SW480 (cell line): ENCODE measurements at places on chromosomes 12 and 14.

DNA sequence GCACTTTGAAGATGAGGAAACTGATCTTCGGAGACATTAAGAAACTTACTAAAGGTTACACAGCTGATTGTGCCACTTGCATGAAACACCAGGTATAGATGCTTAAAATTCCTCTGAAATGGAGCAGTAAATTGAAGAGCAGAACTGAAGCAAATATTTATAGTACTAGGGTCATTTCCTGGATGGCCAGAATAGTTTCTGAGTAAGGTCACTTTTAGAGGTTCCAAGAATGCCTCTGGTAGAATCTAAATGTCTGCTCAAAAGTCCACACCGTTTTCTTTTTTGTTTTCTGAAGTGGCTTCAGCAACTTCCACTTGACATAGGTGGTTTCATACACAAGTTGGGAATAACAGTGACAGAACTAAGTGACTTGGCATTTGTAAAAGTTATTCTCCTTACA, 19.4 kb downstream of the TPH2 start:
- DNase-seq = no peak

GRCh38 chr12:5243014-5243413, 188.9 kb upstream of the NTF3 start:
- no peak for DNase-seq

DNA sequence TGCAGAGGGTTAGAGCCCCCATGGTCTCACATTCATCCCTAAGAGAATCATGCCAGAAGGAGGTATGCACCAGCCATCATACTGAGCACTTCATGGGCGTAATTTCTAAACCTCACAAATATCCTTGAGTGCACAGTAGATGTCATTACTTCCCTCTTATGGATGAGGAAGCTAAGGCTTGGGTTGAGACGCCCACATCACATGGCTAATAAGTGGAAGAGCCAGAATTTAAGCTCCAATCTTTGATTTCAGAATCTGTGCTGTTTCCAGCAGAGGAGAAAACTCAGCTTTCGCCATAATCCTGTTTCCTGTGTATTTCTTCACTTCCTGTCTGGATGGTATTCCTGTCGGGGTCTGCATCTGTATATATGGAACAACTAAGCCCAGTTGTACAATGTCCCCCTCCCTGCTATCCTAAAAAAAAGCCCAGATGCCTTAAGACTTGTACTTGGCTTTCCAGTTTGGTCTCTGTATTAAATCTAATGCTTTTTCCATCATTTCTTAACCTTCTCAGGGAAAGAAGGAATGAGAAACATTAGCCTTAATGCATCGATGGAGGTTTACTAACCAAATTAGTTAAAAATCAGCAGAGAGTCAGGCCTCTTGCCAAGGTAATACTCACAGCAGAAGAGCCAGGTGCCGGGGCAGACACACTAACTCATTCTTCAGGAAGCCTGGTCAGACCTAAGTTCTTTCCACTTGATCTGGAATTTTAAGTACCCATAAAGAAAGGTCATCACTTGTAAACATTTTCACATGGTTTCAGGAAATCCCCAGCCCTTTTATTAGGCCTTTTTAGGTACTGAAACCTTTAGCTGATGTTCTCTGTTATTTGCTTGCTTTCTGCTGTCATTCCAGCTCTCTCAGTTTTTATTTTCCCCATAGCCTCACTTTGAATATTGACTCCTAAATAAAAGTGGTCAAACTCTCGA, 5.3 kb downstream of the ISCU start:
- DNase-seq = no peak

DNA sequence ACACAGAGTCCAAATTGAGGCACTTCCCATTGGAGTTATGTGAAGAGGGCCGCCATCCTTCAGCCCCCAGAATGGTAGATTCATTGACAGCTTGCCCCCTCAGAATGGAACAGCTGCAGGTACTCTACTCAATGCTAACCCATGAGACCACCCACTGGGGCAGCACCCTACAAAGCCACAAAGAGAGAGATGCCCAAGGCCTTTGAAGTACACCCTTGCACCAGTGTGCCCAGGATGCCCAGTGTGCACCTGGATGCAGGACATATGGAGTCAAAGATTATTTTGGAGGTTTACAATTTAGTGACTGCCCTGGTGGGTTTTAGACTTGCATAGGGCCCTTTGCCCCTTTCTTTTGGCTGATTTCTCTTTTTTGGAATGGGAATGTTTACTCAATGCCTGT, 933.9 kb downstream of the SLC16A7 start:
- no peak for DNase-seq

- DNase-seq = peak; percentile 13
Observed at GRCh38 chr12:102478405-102479098, 1.8 kb downstream of the IGF1 start.

DNA sequence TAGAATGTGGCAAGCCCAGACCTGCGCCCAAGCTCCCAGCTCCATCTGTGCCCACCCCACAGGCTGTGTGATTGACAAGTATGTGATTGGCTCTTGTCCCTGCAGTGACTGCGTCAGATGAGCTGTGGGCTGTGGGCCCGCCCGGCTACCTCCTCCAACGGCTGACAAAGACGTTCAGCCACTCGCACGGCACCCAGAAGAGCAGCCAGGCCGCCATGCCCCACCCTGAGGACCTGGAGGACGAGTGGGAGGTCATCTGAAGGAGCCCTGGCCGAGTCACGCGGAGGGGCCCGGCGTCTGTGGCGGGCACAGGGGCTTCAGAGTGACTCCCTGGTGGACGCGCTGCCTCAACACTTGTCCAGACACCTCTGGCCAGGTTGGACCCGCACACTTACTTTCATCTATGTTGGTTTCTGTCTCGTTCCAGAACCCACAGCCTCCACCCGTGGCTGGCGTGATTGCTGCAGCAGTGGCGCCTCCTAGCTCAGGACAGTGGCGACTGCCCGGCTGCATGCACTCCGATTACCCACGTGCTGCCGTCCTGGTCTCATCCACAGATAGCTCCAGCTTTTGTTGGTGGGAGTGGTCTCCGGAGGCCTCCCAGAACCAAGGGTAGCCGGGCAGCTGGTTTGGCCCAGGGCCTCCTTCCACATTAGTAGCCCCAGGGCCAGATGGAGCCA, 11.4 kb downstream of the ANKRD9 start:
- no peak for DNase-seq

- DNase-seq = no peak
Observed at GRCh38 chr12:70319605-70320004, 46.5 kb upstream of the KCNMB4 start.

DNA sequence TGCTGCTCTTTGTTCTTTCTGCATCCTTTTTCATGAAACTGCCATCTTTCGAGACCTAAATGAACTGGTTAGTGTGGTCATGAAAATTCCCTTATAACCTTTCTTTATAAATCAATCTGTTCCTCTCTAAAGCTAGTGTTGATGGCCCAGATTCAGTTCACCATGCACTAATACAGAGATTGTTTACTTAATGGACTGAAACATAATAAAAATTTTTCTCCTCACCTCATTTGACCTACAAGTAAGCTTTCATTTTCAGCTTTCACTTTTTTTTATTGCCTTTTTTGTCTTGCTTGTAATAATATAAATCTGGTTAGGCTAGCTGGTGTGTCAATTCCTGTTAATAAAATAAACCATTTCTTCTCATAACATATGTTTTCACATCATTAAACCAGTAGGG, 183.8 kb downstream of the CCDC59 start:
- no peak for DNase-seq

GRCh38 chr14:24705840-24706239, 71.8 kb upstream of the GZMB start:
- no peak for DNase-seq

- DNase-seq = no peak
Observed at GRCh38 chr12:12521044-12521485, 41.6 kb downstream of the DUSP16 start.

GRCh38 chr12:123531091-123531490, 2.4 kb downstream of the RILPL1 start:
- DNase-seq = no peak

DNA sequence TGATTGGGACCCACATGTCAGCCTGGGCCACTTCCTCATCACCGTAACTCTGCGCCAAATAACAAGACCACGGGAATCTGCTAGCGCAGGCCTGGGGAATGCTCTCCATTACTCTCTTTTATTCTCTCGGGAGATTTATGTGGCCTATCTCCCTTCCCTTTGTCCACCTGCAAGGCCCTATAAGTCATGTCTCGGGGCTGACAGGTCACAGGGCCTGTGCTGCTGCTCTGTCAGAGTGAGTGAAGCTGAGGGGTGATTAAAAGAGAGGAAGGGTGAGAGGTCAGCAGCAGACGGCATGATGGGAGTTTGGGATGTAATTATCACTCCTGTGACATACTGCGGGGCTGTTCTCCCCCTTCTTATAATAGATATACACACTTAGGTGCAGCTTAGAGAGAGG, 26.2 kb upstream of the GPATCH2L start:
- no peak for DNase-seq

DNA sequence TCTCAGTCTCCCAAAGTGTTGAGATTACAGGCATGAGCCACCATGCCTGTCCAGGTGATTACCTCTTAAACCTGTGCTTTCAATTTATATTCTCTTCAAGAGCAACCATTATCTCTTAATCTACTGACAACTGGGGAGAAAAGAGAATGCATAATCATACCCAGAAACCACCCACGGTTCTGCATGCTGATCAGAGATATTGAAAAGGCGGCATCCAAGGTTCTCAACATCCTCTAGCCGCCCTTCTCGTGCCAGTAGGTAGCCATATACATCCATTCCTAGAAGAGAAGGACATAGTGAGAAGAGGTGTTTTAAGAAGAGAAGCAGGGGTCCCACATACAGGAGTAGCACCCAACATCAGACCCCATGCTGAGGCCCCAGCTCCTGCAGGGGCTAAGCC, 20.8 kb downstream of the ANAPC7 start:
- no peak for DNase-seq

DNA sequence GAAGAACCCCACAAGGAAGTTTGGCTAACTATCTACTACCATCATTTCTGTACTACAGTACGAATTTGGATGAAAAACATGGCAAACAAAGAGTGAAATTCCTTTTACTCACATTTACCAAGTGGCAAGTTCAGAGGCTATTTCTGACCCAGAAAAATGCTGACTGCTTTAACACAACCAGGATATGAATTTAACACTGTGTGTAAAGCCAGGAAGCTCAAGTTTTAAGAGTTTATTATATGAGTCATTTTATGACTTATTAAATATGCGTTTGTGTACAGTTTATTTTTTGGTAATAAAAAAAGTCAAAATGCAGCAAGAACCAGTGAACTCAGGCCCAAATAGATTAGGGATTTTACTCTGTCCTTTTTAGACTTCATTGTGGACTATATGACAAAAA, 58.4 kb upstream of the STAC3 start:
- DNase-seq = no peak

GRCh38 chr14:94880876-94881275, 111.0 kb upstream of the GSC start:
- DNase-seq = no peak

GRCh38 chr12:40011775-40012129, 94.1 kb downstream of the SLC2A13 start:
- DNase-seq = no peak

DNA sequence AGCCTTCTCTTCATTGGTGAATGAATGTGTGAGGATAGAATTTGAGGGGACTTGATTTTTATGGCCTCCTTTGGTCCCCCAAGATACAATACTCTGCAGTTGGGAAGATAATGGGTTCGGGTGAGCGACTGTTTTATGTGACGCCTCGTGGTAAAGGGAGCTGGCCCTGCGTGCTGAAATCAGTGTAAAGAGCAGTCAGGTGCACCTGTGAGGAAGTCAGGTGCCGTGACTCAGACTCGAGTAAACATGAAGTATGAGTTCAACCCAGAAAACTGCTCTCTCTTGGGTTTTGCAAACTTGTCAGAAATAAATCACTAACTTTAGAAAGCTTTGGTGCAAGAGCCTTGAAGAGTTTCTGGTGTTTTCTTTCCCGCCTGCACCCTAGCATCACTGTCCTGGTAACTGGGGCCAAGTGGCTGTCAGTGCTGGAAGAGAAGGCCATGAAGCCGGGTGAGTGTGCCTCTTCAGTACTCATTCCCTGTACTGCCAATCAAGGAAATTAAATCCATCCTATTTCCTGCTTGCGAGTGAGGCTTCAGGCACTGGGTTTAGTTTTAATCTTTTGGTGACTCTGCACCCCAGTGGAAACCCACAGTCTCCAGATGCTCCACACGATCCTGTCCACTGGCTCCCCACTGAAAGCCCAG, 59.2 kb downstream of the AACS start:
- no peak for DNase-seq

DNA sequence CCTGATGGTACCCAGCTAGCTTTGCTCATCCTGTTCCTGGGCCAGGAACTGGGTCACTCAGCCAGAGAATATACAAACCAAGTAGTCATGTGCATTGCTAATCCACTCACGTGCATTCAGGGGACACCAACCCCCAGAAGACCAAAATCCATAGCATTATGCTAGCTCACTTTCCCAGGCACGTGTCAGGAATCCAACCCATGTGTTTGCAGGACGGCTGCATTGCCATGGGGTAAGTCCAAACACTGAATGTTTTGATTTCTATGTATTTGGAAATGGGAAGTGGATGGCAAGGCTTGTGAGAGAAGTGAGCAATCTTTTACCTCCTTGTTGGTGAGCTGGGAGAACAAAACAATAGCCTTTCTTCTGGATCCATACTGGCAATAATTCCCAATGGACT, 87.1 kb upstream of the FOXN3 start:
- DNase-seq = no peak

DNA sequence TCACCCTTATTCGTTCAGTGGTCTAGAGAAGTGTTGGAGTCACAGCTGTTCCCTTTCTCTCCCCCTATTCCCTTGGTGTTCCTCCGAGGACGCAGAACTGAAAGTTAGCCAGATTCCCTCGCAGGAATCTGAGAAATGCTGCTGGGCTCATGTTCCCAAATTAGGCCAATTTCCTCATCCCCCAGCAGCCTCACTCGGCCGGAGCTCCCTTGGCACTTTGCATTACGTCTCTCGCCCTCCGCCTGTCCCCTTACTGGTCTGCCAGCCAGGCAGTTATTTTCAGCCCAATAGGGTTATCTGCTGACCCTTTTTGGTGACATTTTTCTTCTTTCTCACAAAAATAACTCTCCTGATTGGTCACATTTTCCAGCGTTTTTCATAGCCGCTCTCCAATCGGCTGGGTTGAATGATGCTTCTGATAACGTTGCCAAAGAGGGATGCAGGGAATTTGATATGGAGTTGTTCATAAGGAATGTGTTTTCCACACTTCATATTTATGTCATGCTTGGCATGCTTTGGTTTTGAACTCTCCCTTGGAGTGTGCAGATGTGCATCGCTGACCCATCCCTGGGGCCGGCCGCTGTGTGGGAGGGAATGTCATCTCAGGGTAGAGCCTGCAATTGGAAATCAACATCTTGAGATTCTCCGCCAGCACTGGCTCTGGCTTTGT, 9.9 kb downstream of the IFT43 start:
- DNase-seq = no peak

GRCh38 chr14:45135156-45135555, 574 bp upstream of the FANCM start:
- no peak for DNase-seq

GRCh38 chr14:89201645-89202044, 215.4 kb downstream of the FOXN3 start:
- no peak for DNase-seq
